ENCODE measurements at places on chromosomes 6 and 20. TPM values are rescaled to one million over a fixed set of nuclear protein-coding genes. Genes with fewer than 3 reads are reported as not detected.
A peak's percentile ranks its signal among the peaks of the same experiment; 100 is the strongest.

Gene PLN
- 5.8 TPM for total RNA-seq

Gene NMBR
- total RNA-seq = not detected

Gene TBC1D20
- 38.4 TPM for total RNA-seq

Gene IL17F
- total RNA-seq = not detected

DNA sequence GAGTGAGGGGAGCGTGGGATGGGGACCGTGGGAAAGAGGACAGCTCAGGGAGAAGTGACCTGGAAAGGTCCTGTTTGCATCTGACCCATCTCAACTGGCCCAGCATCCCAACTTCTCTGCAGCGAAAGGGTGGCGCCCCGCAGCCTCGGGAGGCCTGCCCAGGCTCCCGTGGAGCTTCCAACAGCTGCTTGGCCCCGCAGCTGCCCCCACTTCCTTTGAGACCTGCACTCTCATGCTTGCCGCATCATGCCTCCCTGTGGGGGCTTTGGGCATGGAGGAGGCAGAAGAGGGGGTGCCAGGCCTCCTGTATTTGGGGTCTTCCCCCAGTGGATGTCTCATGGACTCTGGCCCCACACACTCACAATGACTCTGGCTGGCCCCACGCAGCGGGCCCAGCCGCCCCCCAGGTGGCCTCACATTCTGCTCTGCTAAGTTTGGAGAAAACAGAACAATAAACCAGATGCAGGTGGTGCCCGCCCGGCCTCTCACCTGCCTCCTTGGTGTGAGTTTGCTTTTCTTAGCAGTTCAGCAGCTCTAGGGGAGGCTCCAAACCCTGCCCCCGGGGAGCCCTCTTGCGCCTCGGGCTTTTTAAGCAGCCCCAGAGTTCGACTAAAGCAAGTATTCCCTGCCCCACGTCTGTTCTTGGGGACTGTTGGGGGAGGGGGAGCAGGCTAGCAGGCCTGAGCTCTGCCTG is 40.7 kb downstream of the CPXM1 start:
- no peaks in the 10 kb centered on the region for H3K4me1 ChIP-seq
- no peaks in the 10 kb centered on the region for H3K27me3 ChIP-seq
- H3K36me3 ChIP-seq = no peaks in the 10 kb centered on the region
- no peak overlapping the region for H3K27ac ChIP-seq
- H3K4me3 ChIP-seq = no peak overlapping the region

DNA sequence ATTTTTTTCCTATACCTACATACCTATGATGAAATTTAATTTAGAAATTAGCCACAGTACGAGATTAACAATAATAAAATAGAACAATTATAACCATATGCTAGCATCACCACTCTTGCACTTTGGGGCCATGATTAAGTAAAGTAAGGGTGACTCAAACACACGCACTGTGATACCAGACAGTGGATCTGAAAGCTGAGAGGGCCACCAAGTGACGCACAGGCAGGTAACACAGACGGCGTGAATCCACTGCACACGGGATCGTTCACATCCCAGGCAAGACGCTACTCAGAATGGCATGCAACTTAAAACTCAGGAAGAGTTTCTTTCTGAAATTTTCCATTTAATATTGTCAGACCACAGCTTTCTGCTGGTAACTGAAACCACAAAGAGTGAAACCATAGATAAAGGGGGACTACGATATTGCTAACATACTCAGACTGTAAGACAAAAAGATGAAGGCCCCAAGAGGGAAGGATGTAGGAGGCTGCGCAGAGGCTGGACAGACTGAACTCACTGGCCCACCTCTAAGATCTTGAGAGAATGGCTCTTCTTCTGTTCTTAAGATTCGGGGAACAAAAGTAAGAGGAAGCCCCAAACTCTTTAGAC is 17.9 kb downstream of the RRBP1 start:
- no peak for DNase-seq
- no peak overlapping the region for H3K4me3 ChIP-seq
- peaks cover 13% of the 10 kb centered on the region for H3K36me3 ChIP-seq
- no peak overlapping the region for H3K27ac ChIP-seq
- H3K4me1 ChIP-seq = peaks cover 28% of the 10 kb centered on the region

Gene WFDC12
- total RNA-seq = 1.8 TPM

DNA sequence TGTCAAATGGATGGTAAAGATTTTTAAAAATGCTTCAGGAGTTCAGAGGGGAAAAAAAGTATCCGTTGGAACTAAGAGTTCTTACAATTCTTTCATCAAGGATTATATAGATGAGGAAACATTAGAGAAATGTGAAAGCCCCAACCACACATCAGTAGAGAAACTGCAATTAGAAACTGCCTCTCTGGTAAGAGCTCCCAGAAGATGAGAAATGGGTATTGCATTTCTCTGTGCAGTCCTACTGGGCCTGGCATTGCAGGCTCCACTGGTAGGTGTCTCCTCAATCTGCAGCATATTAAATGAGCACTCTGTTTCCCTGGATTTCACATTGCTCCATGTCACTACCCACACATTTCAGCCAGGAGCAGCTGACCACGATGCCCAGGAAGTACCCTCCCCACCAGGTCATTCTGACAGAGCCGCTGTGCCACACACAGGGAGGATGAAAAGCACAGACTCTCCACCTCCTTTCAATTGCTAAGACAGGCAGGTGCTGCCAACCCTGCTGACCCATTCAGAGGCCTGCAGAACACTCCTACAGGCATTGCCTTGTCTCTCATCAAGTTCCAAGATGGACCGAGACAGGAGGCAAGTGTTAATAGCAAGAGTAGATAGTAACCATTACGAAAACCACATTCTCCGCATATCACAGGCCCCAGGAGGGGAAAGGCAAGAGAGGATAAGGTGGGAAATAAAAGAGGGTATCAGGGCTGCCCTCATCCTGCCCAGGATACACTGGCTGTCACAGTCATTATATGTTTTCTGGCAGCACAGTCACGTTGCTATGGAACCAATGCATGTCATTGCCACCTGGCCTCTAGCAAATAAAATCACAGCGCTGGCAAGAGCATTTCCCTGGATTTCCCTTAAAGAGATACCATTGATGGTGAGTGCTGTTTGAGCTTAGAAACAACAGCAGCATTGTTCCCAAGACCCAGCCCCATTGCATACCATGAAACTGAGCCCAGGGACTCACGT is 241.7 kb downstream of the ATXN1 start:
- H3K27ac ChIP-seq = no peak overlapping the region
- peaks cover 4% of the 10 kb centered on the region for H3K4me1 ChIP-seq
- peaks cover 27% of the 10 kb centered on the region for H3K36me3 ChIP-seq
- DNase-seq = no peak
- H3K27me3 ChIP-seq = no peaks in the 10 kb centered on the region
- no peak overlapping the region for H3K4me3 ChIP-seq

- DNase-seq = no peak
- no peaks in the 10 kb centered on the region for H3K27me3 ChIP-seq
- H3K27ac ChIP-seq = peak overlapping the region; percentile 18
These were observed 73.4 kb downstream of the SSR1 start for GRCh38 chr6:7239590-7239948.

GRCh38 chr20:49052334-49052733 is 6.2 kb downstream of the CSE1L start:
- no peaks in the 10 kb centered on the region for H3K27me3 ChIP-seq
- no peak overlapping the region for H3K27ac ChIP-seq
- H3K4me1 ChIP-seq = peaks cover 11% of the 10 kb centered on the region
- no peaks in the 10 kb centered on the region for H3K36me3 ChIP-seq
- DNase-seq = no peak

DNA sequence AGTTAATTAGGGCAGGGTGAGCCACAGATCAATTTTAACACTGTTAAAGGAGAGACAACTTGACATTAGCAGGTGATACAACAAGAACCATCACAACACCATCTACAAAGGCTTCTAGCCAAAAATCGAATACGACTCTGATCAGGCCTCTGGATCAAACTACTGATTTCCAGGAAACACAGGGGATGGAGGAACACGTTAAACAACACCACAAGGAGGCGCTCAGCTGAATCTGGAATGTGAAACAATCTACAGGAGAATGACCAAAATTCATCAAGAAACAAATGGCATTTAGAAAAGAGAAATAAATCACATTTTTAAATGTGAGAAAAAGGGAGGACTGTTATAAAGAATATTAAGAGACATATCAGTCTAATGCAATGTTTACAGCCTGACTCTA is 13.5 kb upstream of the MAFB start:
- H3K27me3 ChIP-seq = no peaks in the 10 kb centered on the region
- H3K4me1 ChIP-seq = peaks cover 6% of the 10 kb centered on the region
- H3K27ac ChIP-seq = no peak overlapping the region
- H3K4me3 ChIP-seq = no peak overlapping the region
- no peak for DNase-seq

DNA sequence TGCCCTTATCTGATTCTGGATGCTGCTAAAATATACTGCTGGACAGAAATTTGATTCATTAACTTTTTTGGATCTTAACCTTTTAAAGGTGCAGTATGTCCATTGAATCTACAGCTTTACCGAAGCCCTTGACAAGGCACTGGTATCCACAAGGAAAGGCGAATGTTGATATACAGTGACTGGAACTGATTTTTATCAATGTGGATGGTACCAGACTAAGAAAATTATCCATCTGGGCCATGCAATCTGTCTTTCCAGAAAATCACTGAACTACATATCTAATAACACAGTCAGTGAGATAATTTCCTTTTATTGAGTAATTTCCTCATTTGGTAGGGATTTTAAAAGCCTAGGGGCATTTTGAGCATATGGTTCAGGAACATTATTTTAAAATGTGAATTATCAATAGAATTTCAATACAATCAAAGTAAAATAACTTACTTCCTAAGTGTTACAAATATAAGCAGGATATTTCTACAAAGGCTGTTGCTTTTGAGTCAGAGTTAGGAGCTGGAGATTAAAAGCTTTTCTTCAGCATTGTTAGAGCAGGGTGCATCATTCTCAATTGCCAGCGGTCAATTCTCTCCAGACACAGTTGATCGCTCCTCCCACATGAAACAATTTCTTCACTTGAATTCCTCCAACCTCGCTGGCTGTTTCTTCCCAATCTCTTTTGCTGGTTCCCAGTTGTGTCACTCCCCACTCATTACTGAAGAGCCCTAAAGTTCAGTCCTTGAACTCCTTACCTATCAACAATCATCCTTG is 585.3 kb upstream of the FLRT3 start:
- H3K4me3 ChIP-seq = no peak overlapping the region
- DNase-seq = no peak
- no peak overlapping the region for H3K27ac ChIP-seq
- H3K27me3 ChIP-seq = no peaks in the 10 kb centered on the region
- H3K4me1 ChIP-seq = no peaks in the 10 kb centered on the region

DNA sequence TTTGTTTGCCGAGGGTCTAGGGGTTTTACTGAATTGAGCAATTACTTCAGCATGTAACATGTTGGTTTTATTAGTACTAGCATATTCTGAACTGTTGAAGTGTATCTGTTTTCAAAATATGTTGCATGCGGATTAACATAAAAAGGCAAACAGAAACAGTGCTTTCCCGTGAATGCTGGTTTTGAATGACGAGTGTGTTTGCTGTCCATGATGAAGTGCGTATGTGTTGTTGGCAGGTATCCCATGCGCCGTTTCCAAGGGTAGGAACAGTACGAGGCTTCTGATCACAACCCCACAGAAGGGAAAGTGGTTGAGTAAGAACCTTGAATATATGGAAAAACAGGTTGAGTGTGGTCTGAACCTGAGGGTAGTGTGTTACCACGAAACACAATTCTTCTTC is 232.9 kb downstream of the SAMD5 start:
- no peak overlapping the region for H3K27ac ChIP-seq
- no peaks in the 10 kb centered on the region for H3K36me3 ChIP-seq
- H3K27me3 ChIP-seq = no peaks in the 10 kb centered on the region
- DNase-seq = no peak
- H3K4me1 ChIP-seq = no peaks in the 10 kb centered on the region

Gene PBOV1
- total RNA-seq = not detected

GRCh38 chr6:44003345-44004061 is 123.7 kb downstream of the MRPL14 start:
- peaks cover 17% of the 10 kb centered on the region for H3K4me1 ChIP-seq
- H3K36me3 ChIP-seq = no peaks in the 10 kb centered on the region
- DNase-seq = peak; percentile 61
- no peak overlapping the region for H3K4me3 ChIP-seq

Gene CALHM6
- 3.6 TPM for total RNA-seq

DNA sequence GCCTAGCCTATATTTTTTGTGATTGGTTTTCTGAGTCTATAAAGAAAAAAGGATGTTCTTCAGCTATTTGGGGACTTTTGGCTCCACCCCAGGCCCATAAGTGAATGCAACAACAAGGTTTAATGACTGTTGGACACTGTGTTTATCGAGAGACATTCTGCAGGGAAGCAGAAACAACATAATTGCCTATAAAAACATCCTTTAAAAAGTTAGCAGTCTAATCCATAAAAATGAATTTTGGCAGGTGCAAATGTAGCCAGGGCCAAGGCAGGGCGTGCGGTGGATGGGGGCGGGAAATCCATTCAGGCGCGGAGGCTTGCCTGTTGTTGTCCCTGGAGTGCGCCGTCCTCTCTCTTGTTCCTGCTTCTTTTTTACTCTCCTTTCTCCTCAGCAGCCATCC is 99.3 kb downstream of the PAX1 start:
- H3K27me3 ChIP-seq = no peaks in the 10 kb centered on the region
- no peak overlapping the region for H3K27ac ChIP-seq
- H3K36me3 ChIP-seq = no peaks in the 10 kb centered on the region
- no peaks in the 10 kb centered on the region for H3K4me1 ChIP-seq
- DNase-seq = no peak

Gene HRH3
- not detected for total RNA-seq

Gene TEAD3
- total RNA-seq = 23.4 TPM

Gene PRR18
- total RNA-seq = not detected

GRCh38 chr20:58870293-58871014 is 17.9 kb downstream of the GNAS start:
- H3K36me3 ChIP-seq = no peaks in the 10 kb centered on the region
- H3K27ac ChIP-seq = no peak overlapping the region
- H3K4me3 ChIP-seq = no peak overlapping the region

Gene LAMA5
- 279 TPM for total RNA-seq

- no peak overlapping the region for H3K4me3 ChIP-seq
- peak; percentile 64 for DNase-seq
- H3K27ac ChIP-seq = no peak overlapping the region
- H3K27me3 ChIP-seq = no peaks in the 10 kb centered on the region
These were observed 206.6 kb upstream of the PREP start for GRCh38 chr6:105609375-105609991.

DNA sequence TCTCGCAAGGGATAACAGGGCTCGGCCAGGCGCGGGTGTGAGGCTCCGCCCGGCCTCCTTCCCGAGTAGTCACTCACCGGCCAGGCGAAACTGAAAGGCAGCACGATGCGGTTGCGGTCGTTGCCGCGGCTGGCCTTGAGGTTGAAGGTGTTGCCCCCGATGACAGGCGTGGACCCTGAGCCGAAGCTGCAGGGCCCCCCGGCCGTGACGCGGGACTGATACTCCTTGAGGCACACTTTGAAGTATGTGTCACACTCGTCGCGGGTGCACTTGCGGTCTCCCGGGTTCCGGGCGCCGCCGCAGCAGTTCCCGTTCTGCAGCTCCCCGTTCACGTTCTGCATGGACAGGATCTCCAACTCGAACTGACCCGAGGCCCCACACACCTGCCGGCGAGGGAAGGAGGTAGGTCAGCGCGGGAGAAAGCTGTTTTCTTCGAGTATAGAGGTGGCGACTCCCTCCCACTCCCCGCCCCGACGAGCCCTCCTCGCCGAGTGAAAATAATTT is 1.1 kb downstream of the JAG1 start:
- no peaks in the 10 kb centered on the region for H3K27me3 ChIP-seq
- peak overlapping the region; percentile 97 for H3K27ac ChIP-seq
- peaks cover 17% of the 10 kb centered on the region for H3K36me3 ChIP-seq
- H3K4me3 ChIP-seq = peak overlapping the region; percentile 91
- DNase-seq = peak; percentile 84

Gene SYS1
- 46.5 TPM for total RNA-seq

Gene AVP
- total RNA-seq = not detected

GRCh38 chr6:108838101-108838717 is 10.0 kb upstream of the ARMC2 start:
- no peak overlapping the region for H3K27ac ChIP-seq
- H3K4me3 ChIP-seq = no peak overlapping the region
- peaks cover 6% of the 10 kb centered on the region for H3K4me1 ChIP-seq
- DNase-seq = peak; percentile 77
- H3K36me3 ChIP-seq = no peaks in the 10 kb centered on the region

Gene DEF6
- total RNA-seq = 17.4 TPM

Gene PGC
- total RNA-seq = 1,050 TPM

Data from upper lobe of right lung (tissue), 1 donor.